PC-3 (cell line): ENCODE measurements at places on chromosomes 12 and 14. TPM values are rescaled to one million over a fixed set of nuclear protein-coding genes. Genes with fewer than 3 reads are reported as not detected.

GRCh38 chr12:111907740-111908139 is 65.7 kb downstream of the MAPKAPK5 start:
- no peak for DNase-seq

- DNase-seq: no peak
These were observed 164 bp downstream of the KIF21A start for GRCh38 chr12:39442831-39443080.

- no peak for DNase-seq
These were observed 13.0 kb upstream of the RACGAP1 start for GRCh38 chr12:50038336-50038735.

Gene BDKRB2
- 0.06 and 0.07 TPM in 2 replicates for total RNA-seq

GRCh38 chr12:106299202-106299774 is 3.2 kb upstream of the TCP11L2 start:
- no peak for DNase-seq

DNA sequence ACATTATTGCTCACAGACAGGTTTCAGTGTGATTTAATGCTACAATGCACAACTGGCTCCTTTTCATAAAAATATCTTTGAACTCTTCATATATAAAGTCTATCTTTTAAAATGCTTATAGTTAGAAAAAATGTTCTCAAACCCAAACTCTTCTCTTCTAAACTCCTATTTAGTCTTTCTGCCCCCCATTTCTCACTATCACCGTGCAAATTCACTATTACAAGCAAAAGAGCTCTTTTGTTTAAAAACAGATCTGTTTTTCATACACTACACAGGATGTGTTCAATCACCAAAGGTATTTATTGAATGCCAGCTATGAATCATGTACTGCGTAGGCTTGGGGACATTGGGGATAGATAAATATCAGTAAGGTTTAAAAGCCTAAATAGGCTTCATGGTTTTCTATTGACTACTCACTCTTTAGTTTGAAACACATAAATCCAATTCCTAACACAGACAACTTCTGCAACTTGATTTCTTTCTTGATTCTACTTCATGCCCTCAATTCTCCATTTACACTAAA is 692.3 kb downstream of the C12orf50 start:
- DNase-seq: peak; percentile 59

DNA sequence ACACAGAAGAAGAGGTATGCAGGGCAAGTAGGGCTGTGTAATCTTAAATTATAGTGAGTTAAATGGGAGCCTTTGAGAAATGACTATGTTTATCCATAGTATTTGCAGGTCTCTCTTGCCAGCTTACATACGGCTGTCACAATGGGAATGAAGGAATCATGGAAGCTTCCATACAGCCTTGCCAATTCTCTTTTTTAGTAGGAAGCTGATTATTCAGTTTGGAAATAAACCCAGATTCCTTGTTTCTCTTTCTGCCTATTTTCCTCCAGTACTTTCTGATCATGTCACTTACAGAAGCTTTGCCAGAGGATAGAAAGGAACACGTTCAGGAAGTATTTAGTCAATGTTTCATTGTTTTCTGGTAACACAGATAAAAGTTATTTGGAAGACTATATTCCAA is 217.4 kb upstream of the DIO2 start:
- DNase-seq: no peak

GRCh38 chr14:34872822-34873588 is 2.2 kb downstream of the BAZ1A start:
- DNase-seq: no peak

DNA sequence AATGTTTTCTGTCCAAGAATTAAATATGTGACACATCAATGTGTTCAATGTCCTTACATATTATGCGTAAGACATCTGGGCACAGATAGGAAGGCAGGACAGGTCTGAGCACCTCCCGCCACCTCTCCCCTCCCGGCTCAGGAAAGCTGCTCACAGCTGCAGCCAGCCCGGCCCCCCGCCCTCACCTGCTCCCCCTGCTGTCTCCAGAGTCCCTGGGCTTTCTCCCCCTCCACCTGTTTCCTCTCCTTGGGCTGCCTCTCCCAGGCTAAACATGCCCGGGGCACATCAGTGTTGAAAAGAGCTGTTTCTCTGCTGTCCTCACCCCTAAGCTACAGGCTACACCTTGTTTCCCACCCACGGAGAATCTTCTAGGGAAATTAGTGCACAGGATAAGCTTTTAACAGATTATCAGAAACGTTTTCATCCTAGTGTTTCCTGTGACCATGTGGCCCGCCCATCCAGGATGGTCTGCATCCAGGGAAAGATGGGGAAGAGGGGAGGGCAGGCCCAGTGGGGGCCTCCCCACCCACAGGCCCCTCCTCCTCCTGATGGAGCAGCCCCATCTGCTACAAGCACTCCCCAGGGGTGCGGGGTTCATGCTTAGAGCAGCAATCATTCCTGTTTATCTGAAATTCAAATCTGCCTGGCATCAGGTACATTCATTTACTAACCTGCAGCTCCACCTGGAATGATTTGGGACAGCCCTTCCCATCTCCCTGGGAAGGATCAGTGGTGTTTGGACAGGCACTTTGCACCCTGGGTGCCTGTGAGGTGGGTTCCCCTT is 273.8 kb upstream of the SFSWAP start:
- no peak for DNase-seq

Gene TAS2R14
- 1.6 and 1.8 TPM in 2 replicates for total RNA-seq

Gene SOAT2
- 0.07 and 0.86 TPM in 2 replicates for total RNA-seq

- no peak for DNase-seq
These were observed 82.8 kb upstream of the RASSF8 start for GRCh38 chr12:25875661-25876060.

Gene PRH2
- not detected in 2 replicates for total RNA-seq

GRCh38 chr12:2390850-2391390 is 338.1 kb downstream of the CACNA1C start:
- DNase-seq: no peak

DNA sequence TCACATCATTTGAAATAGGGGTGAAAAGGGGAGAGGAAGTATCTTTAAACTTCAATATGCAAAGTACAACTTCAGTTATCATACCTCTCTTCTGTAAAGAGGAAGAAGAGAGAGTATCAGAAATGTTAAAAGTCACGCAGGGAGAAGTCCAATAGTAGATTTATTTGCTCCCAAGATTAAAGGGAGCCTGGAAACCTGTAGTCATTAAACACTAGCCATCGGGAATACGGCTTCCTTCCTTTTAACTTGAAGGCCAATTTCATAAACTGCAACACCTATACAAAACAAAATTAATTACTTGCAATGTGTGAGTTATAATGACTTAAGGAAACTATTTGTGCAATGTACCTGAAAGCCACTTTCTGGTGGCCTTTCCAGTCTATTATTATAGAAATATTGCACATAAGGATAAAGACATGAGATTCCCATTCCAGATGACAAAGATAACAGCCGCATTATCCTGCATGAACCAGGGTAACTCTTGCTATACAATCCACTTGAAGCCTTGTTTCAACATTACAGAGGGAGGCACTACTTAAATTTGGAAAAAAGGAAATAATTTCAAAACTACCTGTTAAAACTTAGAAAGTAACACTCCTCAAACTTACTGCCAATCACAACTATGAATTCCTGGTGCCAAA is 4.6 kb downstream of the BTG1 start:
- no peak for DNase-seq
